Left lobe of liver (tissue), 2 donors: ENCODE measurements at places on chromosomes 13 and 19. TPM values are rescaled to one million over a fixed set of nuclear protein-coding genes. Genes with fewer than 3 reads are reported as not detected.

Gene ZNF790
- 5.1 TPM for total RNA-seq

Gene CEACAM5
- total RNA-seq = 0.81 TPM

Gene KLHL1
- total RNA-seq = not detected

Gene REEP6
- total RNA-seq = 118 TPM

Gene ARHGAP45
- total RNA-seq = 5.1 TPM

GRCh38 chr13:49608651-49609331 is 19.5 kb upstream of the ARL11 start:
- DNase-seq = no peak

GRCh38 chr13:71830323-71830722 is 36.7 kb downstream of the DACH1 start:
- no peak for DNase-seq

- DNase-seq = no peak
These were observed 310.9 kb downstream of the TDRD3 start for GRCh38 chr13:60707878-60708277.
